EH (cell line): ENCODE measurements at places on chromosomes 13 and 19.

DNA sequence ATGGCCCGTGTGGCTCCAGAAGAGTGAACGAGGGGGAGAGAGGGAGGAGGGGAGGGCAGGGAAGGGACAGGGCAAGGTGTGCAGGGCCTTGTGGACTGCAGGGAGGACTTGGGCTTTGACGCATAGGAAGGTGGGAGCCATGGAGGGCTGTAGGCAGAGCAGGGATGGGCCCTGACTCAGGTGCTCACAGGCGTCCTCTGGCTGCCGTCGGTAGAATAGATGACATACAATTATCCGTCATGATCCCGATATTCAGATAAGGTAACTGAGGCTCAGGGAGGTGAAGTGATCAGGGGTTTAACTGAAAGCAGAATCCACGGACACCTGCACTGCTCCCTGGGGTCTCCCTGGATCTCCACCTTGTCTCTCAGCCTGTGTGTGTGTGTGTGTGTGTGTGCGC, 3.4 kb downstream of the C3 start:
- DNase-seq: no peak

- DNase-seq: no peak
Observed at GRCh38 chr13:99382428-99383133, 75.4 kb upstream of the GPR183 start.

DNA sequence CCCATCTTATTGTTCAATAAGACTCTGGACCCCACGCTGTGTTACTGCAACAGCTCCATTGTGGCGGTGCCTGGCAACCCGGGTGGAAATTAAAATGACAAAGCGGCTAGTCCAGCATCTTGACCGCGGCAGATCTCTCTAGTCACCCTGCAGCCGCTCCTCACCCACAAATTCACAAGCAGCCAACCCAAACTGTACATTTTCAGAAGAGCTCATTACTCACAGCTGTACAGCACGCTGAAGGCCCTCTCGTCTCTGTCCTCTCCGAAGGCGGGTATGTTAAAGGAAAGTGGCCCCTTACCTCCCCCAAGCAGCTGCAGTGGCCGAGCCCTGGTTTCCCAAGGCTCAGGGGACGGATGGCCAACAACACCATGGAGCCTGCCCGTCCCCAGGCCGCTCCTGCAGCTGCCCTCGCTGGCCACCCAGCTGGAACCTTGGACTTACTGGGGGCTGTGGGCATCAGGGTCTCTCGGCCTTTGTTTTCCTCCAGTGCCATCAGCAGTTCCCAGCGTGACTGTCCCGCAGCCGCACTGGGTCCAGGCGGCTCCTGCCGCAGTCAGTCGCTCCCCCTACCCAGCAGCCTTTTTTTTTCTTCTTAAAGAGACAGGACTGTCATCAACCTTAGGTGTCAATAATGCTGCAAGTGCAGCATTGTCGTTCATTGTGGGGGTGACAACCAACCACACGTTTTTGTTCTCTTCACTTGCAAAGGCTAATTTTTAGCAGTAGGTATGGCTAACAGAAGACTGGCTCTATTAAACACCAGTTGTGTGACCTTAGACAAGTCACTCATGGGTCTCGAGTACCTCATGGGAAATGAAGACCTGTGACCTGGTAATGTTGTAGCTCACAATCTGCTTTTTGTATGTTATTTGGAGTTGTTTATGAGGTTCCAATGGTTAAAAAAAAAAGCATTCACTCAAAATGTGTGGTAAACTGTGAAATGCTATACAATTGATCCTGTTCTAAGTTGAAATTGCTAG, at the start of gene SACS:
TSS of gene SACS (minus strand) at position 532 of the 983 bp plus-strand sequence. CDS start 22,463 bp downstream, outside the sequence.
- peak; percentile 77 for DNase-seq

- no peak for DNase-seq
Observed at GRCh38 chr13:92823059-92823458, 403.5 kb upstream of the GPC6 start.

DNA sequence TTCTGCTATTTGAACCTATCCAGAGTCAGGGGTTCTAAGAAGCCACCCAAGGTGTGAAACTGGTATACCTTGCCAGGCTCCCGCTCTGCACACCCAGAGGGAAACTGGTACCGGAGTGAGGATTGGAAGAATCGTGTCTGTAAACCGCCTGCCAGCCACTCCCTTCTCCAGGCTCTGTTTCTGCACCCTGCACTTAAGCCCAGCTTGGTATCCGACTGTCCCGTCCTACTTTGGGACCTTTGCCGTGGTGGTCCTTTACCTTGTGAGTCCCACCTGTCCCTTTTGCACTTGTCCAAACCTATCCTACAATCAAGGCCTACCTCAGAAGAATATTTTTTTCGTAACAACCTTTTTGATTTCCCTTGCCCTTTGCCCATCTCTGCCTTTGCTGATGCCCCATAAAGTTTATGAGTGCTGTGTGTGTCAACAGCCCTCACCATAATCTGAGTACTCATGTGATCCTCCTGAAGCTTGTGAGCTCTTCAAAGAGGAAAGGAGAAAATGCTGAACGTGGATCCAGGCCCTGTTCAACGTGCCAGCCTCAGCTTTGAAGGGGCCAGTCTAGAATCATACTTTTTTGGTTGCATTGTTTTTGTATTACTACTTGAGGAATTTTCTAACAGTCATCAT, 44.7 kb downstream of the GARRE1 start:
- DNase-seq: no peak

DNA sequence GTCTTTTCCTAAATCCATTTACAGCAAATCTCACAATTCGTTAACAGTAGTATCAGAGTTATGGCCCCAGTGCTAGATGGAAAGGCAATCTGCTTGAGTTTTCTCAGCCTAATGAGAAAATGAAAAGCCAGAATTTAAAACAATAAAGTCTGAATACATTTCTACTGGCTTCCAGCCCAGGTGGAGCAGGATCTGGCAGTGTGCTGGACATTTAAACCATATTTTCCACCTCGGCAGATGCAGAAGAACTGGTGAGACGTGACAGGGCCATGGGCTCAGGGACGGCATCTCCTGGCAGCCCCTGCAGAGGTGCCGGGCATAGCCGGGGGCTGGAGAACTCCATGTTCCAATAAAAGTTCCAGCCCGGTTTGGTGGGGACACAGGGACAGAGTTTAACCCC, 7.1 kb downstream of the SMIM7 start:
- no peak for DNase-seq
